GM10248 (cell line): ENCODE measurements at places on chromosomes 4 and X.
A peak's percentile ranks its signal among the peaks of the same experiment; 100 is the strongest.

GRCh38 chr4:104493081-104493831 lies 1.4 kb downstream of the CXXC4 start:
- DNase-seq = no peak

DNA sequence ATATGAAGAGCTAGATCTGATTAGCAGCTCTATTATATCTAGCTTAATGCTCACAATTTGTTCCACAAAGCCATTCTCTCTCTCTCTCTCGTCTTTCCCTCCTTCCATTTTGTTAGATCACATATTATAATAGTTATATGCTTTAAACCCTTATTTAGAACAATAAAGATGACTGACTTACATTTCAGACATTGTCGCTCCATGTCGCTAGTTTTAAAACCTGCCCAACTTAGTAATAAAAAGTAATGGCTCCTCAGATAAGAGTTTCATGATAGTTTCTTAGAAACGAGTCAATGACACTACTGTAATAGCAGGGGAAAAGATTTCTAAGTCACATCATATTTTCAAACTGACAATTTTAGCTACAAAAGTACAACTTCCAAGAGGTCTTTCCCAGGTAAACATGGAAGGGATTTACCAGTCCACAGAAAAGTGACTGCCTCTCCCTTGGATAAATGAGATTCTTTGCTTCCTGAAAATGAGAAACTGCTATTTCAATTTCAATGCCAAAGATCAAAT lies 38.5 kb upstream of the YTHDC1 start:
- no peak for DNase-seq

DNA sequence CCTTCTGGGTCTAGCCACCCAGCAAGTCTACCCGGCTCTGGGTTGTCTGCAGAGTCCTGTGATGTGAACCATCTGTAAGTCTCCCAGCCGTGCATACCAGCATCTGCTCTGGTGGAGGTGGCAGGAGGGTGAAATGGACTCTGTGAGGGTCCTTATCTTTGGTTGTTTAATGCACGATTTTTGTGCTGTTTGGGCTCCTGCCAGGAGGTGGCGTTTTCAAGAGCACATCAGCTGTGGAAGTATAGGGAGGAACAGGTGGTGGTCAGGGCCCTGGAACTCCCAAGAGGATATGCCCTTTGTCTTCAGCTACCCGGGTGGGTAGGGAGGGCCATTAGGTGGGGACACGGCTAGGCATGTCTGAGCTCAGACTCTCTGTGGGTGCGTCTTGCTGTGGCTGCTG lies 66.5 kb upstream of the ZFP42 start:
- no peak for DNase-seq

GRCh38 chr4:127975121-127975770 lies 10.0 kb downstream of the ABHD18 start:
- DNase-seq = no peak

DNA sequence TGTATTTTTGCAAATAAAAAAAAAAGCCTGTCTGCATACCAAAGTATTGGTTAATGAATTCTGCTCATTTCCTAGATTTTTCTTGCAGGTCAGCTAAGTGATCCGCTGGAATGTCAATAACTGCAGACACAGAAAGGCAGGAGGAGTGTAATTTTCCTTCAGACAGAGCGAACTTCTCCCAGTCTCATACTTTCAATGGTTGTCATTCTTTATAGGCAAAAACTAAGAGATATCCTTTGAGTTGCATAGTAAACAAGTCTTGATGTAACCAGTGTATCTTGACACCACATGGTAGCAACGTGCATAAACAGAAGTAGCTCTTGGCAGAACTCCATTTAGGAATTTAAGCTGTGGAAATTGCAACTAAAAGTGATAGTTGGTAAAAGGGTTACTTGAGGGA lies 8.2 kb downstream of the CAPN6 start:
- no peak for DNase-seq

- no peak for DNase-seq
Observed at GRCh38 chr4:66929748-66930147, 615.6 kb downstream of the CENPC start.

GRCh38 chrX:24395775-24396174 lies 35.3 kb downstream of the SUPT20HL1 start:
- DNase-seq = peak; percentile 54

- DNase-seq = no peak
Observed at GRCh38 chr4:159383562-159383931, 280.7 kb downstream of the RAPGEF2 start.

DNA sequence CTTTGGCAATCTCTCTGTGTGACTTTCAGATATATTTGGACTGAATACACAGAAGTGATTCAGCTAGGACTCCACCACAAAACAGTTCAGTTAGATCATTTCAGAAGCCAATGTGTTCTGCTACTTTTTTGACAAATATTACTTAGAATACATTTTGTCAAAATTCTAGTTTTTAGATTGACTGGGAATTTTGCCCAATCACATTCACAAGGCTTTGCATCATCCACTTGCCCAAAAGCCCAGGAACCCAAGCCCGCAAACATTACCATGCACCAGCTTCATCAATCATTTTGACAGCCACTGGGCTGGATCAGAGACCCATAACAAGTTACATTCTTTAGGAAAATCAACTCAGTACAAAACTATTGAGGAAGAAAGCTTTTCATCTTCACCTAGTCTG lies 256.6 kb upstream of the NDST3 start:
- DNase-seq = no peak

DNA sequence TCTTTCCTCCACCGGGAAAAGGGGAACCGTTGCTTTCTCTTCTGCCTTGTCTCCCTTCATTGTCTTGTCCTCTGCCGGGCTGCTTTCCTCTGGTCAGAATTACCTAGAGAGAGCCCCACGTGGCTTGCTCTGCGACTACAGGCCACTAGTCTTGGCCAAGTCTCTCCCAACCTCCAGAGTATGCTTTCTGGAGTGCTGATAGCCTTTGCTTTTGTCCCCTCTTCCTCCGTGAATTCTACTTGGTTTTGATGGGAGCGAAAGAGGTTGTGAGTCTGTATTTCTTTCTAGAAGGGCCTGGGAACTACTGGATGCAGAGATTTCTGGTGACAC lies 5.3 kb upstream of the POU4F2 start:
- DNase-seq = no peak

DNA sequence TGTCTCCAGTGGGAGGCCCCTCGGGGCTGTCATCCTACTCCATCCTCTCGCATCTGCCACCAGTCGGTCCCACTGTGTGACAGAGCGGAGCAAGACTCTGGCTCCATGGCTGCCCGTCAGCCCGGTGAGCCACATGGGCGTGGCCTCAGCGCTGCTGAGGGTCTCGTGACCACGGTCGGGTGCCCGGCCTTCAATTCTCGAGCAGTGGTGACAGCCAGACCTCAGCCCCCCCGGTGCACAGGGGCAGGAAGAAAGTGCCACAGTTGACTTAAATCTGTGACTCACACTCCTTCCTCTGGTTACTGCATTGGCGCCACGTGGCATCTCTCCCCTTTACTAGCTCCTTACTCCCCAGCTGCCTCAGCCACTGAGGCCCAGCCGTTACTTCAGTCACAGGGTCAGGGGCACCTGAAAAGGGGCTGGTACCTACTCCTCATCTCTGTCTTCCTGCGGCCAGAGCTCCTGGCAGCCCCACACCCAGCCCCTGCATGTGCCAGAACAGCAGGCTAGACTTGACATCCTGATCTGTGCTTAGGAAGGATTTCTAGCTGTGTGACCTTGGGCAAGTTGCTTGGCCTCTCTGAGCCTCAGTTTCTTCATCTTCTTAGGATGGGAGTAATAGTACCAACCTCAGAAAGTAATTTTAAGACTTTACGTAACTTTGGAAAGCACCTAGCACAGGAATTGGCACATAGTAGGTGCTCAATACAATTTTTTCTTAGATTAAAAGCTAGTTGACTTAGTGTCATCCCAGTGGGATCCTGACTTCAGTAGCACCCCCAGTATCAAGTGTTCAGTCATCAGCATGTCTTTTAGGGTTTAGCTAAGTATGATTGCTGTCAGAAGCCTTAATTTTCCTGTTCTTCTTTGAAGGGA lies 66.1 kb downstream of the TNIP2 start:
- DNase-seq = no peak

- DNase-seq = no peak
Observed at GRCh38 chr4:16262188-16262587, 35.9 kb upstream of the TAPT1 start.

DNA sequence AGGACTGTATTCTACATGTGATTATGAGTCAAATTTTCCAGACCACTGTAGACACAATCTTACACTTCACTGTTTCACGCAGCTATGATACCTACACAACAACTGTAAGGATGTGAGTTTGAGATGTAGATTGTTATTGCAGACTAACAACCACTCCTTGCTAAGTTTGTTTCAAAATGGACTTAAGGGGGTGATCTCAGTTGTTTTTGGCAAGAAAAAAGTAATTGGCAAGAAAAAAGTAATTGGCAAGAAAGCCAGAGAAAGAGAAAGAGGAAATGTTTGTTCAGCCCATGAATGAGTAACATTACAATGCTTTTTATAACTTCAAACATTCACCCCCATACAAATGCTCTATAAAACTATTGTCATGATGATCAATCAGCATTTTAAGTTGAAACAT lies 466.4 kb downstream of the DMD start:
- DNase-seq = no peak

DNA sequence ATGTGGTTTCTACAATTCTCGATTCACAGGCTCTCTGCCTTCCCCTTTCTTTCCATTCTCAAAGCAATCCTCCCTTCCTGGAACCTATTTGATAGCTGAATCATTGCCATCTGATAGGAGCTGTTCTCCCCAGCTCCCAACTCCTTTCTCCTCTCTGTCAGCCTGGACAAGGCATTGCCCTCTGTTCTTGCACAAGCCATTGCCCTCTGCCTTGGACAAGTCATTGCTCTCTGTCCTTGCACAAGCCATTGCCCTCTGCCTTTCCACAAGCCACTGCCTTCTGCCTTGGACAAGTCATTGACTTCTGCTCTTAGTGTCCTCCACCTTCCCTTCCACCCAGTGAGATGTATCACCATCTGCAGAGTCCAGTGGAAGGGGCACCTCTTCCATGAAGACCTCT lies 256.1 kb upstream of the STS start:
- DNase-seq = no peak

- no peak for DNase-seq
Observed at GRCh38 chrX:71949844-71950445, 39.3 kb downstream of the NHSL2 start.

- DNase-seq = peak; percentile 16
Observed at GRCh38 chr4:81506731-81507130, 35.0 kb upstream of the RASGEF1B start.

- DNase-seq = no peak
Observed at GRCh38 chrX:95056901-95057300, 1382.9 kb downstream of the FAM133A start.

DNA sequence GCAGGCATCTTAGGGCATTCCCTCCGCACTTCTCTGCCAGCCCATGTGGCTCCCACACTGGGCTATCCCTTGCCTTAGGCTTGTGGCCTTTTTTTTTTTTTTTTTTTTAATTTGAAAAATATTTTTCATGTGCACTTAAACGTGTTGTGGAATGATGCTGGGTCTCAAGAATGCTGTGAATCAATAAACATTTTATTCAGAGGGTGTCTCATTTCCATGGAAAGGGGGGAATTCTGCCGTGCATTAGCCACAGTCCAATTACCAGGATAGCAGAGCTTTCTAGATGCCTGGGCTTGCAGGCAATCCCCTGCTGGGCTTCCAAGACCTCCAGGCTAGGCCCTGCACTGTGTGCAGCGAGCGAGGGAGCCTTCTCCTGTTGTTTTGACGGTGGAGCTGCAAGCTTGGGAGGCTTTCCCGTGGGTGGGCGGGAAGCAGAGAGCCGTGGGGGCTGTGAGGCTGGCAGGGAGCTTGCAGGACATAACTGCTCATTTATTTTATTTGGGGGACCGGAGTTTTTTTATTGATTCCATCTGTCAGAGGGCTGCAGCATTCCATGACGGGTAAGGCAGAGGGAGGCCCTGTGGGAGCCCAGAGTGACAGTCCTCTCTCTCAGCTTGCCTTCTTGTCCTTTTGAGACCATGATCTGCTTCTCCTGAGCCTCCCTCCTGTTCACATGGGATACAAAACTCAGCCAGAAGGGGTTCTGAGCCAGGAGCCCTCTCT lies 2.6 kb upstream of the CPZ start:
- no peak for DNase-seq

GRCh38 chr4:66681962-66682361 lies 863.3 kb downstream of the CENPC start:
- no peak for DNase-seq

DNA sequence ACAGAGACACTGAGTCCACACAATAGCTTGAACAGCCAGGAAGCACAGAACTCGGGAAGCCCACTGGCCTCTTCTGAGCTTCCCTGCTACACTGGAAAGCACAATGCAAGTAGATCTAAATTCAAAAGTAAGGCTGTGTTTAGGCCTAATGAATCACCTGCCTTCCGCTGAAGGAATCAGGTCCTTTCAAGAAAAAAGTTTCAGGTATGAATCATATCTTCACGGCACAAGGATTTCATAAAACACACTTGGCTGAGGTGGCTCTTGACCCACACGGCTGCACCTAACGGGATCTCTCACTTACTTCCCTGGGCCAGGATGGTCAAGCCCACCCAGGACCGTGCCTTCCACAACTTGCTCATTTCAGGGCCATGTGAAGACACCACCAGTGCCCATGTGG lies 59.3 kb downstream of the IRF2 start:
- no peak for DNase-seq

GRCh38 chr4:189792924-189793618 lies 147.6 kb upstream of the FRG1 start:
- peak; percentile 60 for DNase-seq

DNA sequence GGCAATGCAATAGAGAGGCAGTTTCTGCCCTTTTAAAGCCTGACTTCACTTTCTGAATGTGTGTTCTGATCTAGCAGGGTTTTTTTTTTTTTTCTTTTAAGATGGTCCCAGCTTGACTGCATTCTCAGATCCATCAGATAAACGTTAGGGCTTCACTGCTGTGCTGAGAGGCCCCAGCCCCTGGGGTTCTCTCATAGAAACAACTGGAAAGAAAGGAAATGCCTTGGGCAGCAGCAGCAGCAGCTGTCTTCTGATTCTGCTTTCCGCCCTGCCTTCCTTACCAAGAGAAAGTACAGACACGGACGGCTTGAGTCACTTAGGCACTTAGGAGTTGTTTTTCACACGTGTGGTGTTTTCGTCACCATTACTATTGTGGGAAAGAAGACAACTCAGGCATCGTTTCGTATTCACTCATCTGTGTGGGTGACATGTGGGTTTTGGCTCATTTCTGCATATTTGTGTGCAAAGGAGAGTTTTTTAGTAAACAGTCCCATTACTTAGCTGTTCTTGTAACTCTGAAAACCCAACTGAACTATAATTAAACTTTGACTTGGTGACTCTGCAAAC lies 172.0 kb downstream of the PTTG2 start:
- peak; percentile 72 for DNase-seq

- no peak for DNase-seq
Observed at GRCh38 chrX:136823175-136823574, 42.4 kb upstream of the ARHGEF6 start.
